Stimulated activated CD8-positive, alpha-beta memory T cell treated with anti-CD3 and anti-CD28 coated beads, Interleukin-7, amount 100 ng/mL, for 1 hour (primary cell): ENCODE measurements at places on chromosomes 7 and 10.

- DNase-seq, result no peak
Observed at GRCh38 chr7:91367812-91368578, 103.8 kb downstream of the FZD1 start.

- no peak for DNase-seq
Observed at GRCh38 chr7:100356416-100357068, 1.4 kb upstream of the PILRB start.

- DNase-seq, result no peak
Observed at GRCh38 chr7:133750287-133750686, 376.9 kb upstream of the LRGUK start.

DNA sequence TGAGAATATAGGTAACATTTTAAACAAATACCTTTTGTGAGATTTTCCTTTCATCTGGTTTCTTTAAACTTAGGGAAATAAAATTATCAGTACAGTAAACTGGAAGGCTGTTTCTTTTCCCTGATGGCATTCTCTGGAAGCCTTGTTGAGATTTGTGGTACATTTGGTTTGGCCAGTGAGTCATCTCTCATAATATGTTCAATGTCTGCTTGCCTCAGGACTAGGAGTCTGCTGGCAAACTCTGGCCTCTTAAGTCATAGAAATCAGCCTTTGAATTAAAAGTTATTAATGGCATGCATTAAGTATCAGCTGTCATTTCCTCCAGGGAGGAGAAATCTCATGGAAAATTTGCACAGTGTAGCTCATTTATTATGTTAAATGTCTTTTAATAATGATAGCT, 316.6 kb upstream of the KIAA1217 start:
- no peak for DNase-seq

GRCh38 chr7:85070967-85071628, 115.8 kb downstream of the SEMA3D start:
- no peak for DNase-seq

GRCh38 chr10:129614341-129614740, 147.3 kb downstream of the MGMT start:
- DNase-seq, result no peak

- no peak for DNase-seq
Observed at GRCh38 chr7:18315241-18315640, 180.3 kb upstream of the HDAC9 start.

GRCh38 chr7:14691597-14692203, 210.9 kb downstream of the DGKB start:
- peak; percentile 19 for DNase-seq

GRCh38 chr7:22751341-22751740, 24.3 kb downstream of the IL6 start:
- DNase-seq, result no peak

- no peak for DNase-seq
Observed at GRCh38 chr10:124105594-124105993, 12.2 kb upstream of the CHST15 start.

GRCh38 chr7:98357751-98358161, 43.1 kb downstream of the BAIAP2L1 start:
- no peak for DNase-seq

- peak; percentile 54 for DNase-seq
Observed at GRCh38 chr10:73991884-73992245, 6.1 kb upstream of the VCL start.

- DNase-seq, result no peak
Observed at GRCh38 chr10:75007646-75008045, 103.8 kb upstream of the SAMD8 start.

- DNase-seq, result no peak
Observed at GRCh38 chr10:73207883-73208282, 39.2 kb downstream of the DNAJC9 start.

DNA sequence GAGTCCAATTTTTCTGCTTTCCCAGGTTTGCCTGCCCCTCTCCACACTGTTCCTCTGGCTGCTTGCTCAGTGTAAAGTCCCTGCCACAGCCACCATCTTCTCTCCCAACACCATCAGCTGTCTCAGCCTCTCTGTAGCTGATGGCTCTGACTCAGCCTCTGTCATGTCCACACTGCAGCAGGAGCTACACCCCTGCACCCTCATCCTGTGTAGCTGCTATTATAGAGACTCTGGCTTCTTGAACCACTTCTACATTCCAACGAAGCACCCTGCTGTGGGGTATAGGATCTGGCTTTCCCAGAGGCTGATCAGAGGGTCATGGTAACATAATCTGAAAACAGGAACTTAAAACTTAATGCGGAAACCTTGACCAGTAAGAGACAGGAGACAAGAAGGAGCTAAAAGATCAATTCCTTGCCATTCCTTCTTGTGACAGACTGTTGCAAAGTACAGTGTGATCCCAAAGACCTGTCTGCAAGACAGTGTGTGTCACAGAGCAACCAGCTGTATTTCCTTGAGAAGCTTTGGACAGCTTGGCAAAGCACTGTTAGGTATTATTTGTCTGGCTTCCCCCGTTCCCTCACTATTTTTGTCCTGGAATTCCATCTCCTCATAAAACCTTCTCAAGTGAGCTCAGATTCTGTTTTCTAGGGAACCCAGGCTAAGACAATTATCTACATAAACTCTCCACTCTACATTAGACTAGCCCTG, 42.3 kb downstream of the NRCAM start:
- no peak for DNase-seq

DNA sequence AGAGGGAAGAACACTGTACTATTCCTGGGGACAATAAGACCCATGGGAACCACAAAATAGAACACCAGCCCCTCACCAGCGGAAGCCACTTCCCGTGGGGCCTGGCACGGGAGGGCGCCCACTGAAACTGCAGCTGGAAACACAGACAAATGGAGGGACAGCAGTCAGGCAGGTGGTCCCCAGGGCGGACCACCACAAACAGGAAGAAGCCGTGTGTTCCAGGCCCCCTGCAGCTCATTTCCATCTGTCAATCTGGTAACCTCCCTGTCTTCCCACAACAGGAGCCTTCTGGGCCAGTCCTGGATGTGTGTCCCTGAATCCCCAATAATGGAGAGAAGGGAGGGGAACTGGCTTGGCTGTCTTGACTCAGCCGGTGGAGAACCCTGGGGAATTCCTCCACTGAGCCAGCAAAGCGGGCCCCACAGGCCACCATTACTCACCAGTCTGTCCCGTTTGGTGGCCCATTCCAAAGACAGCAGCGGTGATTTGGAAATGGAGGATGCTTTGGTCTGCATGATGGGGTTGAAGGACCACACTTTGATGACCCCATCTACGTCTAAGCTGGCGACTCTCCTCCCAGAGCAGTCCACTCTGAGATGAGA, 16.7 kb downstream of the WDR91 start:
- DNase-seq, result no peak
